ENCODE measurements at places on chromosomes 1 and 21. TPM values are rescaled to one million over a fixed set of nuclear protein-coding genes. Genes with fewer than 3 reads are reported as not detected.

DNA sequence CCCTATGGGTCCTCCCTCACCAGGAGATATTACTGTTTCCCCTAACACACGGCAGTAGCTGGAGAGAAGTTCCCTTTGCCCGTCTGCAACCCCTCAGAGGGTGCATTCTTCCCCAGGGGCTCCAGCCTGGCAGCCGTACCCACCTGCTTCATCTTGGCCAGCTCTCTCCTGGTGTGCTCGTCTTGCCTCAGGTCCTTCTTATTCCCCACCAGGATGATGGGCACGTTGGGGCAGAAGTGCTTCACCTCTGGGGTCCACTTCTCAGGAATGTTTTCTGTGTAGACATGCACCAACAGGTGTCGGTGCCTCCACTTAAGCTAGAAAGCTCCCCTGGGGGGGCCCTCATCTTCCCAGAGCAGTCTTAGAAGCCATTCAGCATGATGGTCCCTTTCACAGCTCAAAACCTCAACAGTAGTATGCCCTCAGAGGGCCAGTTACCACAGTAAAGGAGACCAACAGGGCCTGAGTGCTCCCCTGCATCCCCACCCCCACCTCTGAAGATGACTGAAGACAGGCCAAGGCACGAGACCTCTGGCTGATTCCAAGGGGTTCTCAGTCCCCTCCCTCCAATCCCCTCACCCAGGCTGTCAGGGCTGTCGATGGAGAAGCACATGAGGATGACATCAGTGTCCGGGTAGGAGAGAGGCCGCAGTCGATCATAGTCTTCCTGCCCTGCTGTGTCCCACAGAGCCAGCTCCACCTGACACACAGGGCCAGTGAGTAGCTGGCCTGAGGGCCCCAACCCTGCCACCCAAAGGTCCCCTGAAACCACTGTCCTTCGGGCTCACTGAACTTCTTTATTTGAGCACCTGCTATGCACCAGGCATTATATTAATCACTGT lies 4.3 kb downstream of the RHOC start:
- H3K27ac ChIP-seq, result peak overlapping the region; percentile 85
- no peak overlapping the region for H3K4me3 ChIP-seq
- H3K27me3 ChIP-seq, result no peaks in the 10 kb centered on the region
- H3K4me1 ChIP-seq, result peaks cover 65% of the 10 kb centered on the region
- peak; percentile 67 for DNase-seq

- H3K36me3 ChIP-seq, result no peaks in the 10 kb centered on the region
- no peaks in the 10 kb centered on the region for H3K4me1 ChIP-seq
- H3K4me3 ChIP-seq, result no peak overlapping the region
- no peak overlapping the region for H3K27ac ChIP-seq
- peaks cover 14% of the 10 kb centered on the region for H3K27me3 ChIP-seq
These were observed 14.7 kb upstream of the SPRR5 start for GRCh38 chr1:152932170-152932811.

The PADI4 gene
- 19.4 TPM for total RNA-seq

GRCh38 chr21:27802816-27803475 lies 836.1 kb upstream of the ADAMTS5 start:
- DNase-seq, result no peak
- H3K27ac ChIP-seq, result no peak overlapping the region
- H3K4me3 ChIP-seq, result no peak overlapping the region
- H3K4me1 ChIP-seq, result no peaks in the 10 kb centered on the region
- H3K27me3 ChIP-seq, result no peaks in the 10 kb centered on the region

- H3K36me3 ChIP-seq, result peaks cover 6% of the 10 kb centered on the region
- no peak overlapping the region for H3K4me3 ChIP-seq
- no peak for DNase-seq
- no peaks in the 10 kb centered on the region for H3K27me3 ChIP-seq
- no peak overlapping the region for H3K27ac ChIP-seq
These were observed 65.3 kb downstream of the RABGAP1L start for GRCh38 chr1:174224641-174225040.

- peaks cover 3% of the 10 kb centered on the region for H3K4me1 ChIP-seq
- no peak for DNase-seq
- no peak overlapping the region for H3K4me3 ChIP-seq
- no peak overlapping the region for H3K27ac ChIP-seq
- peaks cover 33% of the 10 kb centered on the region for H3K27me3 ChIP-seq
These were observed 7.1 kb downstream of the CLIC6 start for GRCh38 chr21:34675871-34676270.

- DNase-seq, result peak; percentile 84
- H3K4me3 ChIP-seq, result no peak overlapping the region
- no peaks in the 10 kb centered on the region for H3K36me3 ChIP-seq
- H3K4me1 ChIP-seq, result peaks cover 78% of the 10 kb centered on the region
- H3K27ac ChIP-seq, result peak overlapping the region; percentile 90
- H3K27me3 ChIP-seq, result no peaks in the 10 kb centered on the region
These were observed 6.7 kb downstream of the SLC19A1 start for GRCh38 chr21:45535341-45536081.

DNA sequence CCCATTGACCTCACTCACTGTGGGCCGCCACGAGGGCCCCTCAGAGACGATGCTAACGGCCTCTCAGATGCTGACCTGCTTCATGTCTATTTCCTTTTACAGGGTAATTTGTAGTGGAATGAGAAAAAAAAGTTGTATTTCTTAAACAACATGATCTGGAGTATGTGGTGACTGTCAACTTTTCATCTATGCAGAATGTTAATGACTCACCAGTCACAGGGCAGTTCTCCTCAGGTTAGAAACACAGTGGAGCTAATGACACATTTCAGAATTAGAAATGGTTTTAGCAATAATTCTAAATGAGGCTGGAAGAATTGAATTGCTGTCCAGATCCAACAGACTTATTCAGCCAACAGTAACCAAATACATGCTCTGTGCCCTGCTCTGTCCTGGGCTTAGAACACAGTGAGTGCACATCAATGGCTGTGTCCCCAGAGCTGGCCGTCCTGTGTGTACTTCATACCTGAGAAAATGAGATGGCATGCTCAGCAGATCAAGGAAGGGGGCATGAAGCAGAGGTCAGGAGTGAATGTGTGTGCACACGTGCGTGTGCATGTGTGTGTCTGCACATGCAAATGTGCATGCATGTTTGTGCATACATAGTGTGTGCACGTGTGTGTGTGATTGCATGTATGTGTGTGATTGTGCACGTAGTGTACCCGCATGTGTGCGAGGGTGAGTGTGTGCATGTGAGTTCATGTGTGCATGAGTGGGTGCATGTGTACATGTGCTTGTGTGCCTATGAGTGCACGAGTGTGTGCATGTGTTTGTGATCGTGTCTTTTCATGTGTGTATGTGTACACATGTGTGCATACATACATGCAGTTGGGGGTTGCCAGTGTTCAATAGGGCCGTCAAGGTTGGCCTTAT lies 145.3 kb downstream of the PCBP3 start:
- no peaks in the 10 kb centered on the region for H3K27me3 ChIP-seq
- H3K36me3 ChIP-seq, result no peaks in the 10 kb centered on the region
- H3K27ac ChIP-seq, result no peak overlapping the region
- no peaks in the 10 kb centered on the region for H3K4me1 ChIP-seq
- no peak overlapping the region for H3K4me3 ChIP-seq

DNA sequence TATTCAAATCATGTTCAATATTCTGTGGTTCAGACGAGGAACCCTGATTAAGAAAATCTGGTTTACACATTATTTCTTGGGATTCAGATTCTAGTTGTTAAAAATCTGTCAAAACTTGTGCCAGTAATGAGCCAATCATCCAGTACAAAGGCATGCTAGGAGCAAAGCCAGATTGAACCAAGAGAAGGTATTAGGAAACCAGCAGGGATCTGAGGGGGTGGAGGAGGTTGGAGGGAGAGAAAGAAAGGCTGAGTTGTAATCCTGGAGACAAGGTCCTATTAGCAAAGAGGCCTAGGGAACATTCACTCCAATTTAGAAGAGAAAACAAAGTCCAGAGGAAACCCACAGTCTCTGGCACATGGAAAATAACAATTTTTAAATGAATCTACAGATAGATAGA lies 352.9 kb downstream of the LTN1 start:
- H3K27ac ChIP-seq, result no peak overlapping the region
- no peaks in the 10 kb centered on the region for H3K27me3 ChIP-seq
- H3K36me3 ChIP-seq, result no peaks in the 10 kb centered on the region

The PGLYRP3 gene
- total RNA-seq, result not detected
